ENCODE measurements at places on chromosomes 2 and 18. TPM values are rescaled to one million over a fixed set of nuclear protein-coding genes. Genes with fewer than 3 reads are reported as not detected.

EML6 gene
- polyA plus RNA-seq: 11.6 TPM

NTSR2 gene
- not detected for polyA plus RNA-seq

SPP2 gene
- not detected for polyA plus RNA-seq

VWA3B gene
- 0.50 TPM for polyA plus RNA-seq

CXCR1 gene
- polyA plus RNA-seq: not detected

TUBB8B gene
- polyA plus RNA-seq: not detected

IL36A gene
- polyA plus RNA-seq: not detected

ARHGAP25 gene
- polyA plus RNA-seq: 3.9 TPM

TPO gene
- polyA plus RNA-seq: 0.08 TPM

SNORC gene
- polyA plus RNA-seq: 1.3 TPM

ANKRD39 gene
- 6.0 TPM for polyA plus RNA-seq

ACVR1C gene
- polyA plus RNA-seq: 1.1 TPM

KCNF1 gene
- 4.1 TPM for polyA plus RNA-seq

ALPG gene
- polyA plus RNA-seq: not detected

OSBPL6 gene
- 9.5 TPM for polyA plus RNA-seq

C2orf78 gene
- polyA plus RNA-seq: not detected

C2orf80 gene
- polyA plus RNA-seq: not detected

KIF1A gene
- 6.4 TPM for polyA plus RNA-seq

FLACC1 gene
- polyA plus RNA-seq: 0.90 TPM

KLHL29 gene
- 8.3 TPM for polyA plus RNA-seq

SLC8A1 gene
- polyA plus RNA-seq: 6.9 TPM

ITGB6 gene
- 36.7 TPM for polyA plus RNA-seq

ZNF516 gene
- 42.9 TPM for polyA plus RNA-seq

SH3RF3 gene
- 5.4 TPM for polyA plus RNA-seq

SLC9A2 gene
- polyA plus RNA-seq: 1.8 TPM

Data from muscle of leg (tissue), 16 donors.